GF-D8 (cell line): ENCODE measurements at places on chromosomes 12 and 14.

DNA sequence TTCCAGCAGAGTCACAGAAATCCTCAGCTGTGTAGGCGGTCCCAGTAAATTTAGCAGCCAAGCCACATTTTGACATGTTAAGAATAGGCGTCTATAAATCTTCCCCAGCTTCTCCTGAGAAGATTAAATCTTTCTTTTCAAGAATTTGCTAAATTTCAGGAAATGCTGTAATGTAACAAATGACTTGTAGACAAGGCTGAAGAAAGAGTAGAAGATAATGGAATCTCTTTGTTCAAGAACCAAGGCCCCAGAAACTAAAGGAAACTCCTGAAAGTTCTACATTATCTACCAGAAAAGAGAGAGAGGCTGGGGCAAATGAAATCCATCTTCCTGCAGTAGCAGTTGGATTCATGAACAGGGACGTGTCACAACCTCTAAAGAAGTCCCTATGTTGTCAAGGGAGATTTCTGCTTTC is 760.3 kb downstream of the NOVA1 start:
- no peak for DNase-seq

DNA sequence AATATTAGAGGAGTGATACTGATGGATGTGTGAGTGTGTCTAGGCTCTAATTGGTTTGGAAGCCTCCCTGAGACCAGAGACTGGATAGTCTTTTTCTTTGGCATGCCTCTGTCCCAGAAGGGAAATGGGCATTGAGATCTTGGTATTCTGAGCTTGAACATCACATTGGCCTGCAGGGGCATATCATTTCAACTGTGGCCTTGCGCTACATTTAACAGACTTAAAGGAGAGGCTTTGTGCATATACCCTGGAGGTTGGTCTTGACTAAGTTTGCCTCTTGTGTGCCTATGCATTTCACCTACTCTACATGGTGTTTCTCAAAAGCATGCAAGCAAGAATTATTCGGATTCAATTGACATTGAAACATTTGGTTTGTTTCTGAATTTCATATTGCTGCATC is 185.4 kb downstream of the TMTC2 start:
- DNase-seq = no peak

DNA sequence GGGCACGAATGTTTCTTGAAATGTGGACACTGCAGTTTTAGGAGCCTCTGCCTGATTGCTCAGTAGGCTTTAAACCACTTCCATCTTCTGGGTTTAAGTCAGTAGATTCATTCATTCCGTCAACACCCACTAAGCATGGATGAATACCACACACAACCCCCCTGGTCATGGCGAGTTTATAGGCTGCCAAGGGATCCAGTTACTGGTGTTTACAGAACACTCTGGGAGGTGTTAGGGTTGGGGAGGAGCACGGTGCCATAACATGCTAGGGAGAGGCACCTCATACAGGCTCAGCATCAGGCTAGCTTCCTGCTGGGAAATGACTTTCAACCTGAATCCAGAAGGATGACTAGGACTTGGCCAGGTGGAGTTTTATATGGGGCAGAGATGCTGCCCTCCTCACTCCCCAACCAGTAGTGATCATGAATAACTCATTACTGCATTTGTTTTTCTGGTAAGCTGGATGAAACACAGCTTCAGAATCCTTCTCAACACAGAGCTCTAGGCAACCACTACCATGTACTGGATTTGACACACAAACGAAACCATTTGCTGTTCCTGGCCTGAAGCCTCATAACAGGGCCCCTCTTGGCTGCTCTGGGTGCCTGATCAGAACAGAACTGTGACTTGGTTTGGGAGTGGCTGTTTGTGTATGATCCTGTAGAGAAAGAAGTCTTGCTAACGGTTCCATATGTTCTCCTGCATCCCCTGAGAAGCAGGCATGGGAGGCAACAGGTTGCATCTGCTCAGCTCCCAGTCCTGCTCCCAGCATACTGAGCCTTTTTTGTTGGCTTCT is 47.9 kb downstream of the FBXW8 start:
- no peak for DNase-seq

DNA sequence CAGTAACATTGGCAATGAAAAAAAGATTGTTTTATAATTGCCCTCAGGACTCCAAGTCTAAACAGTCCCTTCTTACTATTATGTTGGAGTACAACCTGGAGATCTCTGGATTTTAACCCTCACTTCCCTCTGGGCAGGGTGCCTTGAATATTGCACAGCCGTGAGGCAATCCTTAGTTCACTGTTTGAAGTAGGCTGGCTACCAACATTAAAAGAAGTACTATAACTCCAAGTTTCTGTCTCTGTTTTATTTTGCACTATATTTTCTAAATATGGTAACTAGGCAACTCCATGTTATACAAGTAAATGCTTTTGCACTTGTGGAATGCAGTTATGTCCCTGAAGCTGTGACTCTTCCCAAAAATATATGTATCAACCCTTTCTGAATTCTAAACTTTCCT is 490.7 kb downstream of the EGLN3 start:
- no peak for DNase-seq

DNA sequence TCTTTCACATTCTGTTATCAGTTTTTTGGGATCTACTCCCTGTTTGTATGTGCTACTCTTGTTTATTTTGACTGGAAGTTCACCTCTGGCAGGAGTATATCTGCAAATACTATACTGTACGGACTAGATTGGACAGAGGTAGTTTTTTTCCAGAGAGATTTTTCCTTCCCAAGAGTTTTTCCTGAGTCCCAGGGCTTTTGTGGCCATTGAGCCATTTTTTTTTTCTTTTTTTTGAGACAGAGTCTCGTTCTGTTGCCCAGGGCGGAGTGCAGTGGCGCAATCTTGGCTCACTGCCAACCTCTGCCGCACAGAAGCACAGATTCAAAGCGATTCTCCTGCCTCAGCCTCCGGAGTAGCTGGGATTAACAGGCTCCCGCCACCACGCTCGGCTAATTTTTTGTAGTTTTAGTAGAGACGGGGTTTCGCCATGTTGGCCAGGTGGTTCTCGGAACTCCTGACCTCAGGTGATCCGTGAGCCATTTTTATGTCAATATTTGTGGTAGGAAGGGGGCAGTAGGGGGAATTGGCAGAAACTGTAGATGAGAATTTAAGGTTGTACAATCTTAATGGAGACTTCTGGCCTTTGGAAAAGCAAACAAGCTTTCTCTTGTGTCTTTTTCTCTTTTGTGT is 19.4 kb downstream of the KTN1 start:
- no peak for DNase-seq

DNA sequence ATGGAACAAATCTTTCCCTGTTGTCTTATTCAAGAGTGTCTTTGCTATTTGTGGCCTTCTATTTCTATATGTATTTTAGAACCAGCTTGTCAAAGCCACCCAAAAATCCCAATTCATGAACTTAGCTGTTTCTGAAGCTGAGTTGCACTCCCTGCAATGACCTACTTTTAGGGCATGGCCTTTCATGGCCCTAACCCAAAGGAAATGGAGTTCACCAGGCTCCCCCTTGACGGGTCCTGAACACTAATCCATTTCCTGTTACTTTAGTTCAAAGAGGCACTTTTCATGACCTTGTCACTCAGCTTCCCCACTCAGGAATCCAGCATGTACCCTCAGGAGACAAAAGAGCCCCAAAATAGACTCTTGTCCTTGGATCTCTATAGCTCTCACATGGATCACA is 7.6 kb downstream of the TMED8 start:
- DNase-seq = no peak

DNA sequence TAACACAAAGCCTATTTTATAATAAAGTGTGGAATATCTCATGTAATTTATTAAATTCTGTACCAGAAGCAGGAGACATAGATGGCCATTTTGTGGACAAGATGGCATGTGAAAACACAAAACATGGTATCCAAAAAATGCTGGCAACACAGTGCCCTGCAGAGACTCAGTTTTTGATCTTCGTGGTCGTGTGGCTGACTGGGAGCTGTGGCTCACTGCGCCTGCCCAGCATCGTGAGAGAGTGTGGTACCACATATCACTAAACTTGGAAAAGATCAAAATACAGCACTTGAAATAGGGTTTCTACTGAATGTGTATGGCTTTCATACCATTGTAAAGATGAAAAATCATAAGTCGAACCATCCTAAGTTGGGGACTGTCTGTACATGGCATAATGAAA is 43.0 kb upstream of the MANSC4 start:
- no peak for DNase-seq

DNA sequence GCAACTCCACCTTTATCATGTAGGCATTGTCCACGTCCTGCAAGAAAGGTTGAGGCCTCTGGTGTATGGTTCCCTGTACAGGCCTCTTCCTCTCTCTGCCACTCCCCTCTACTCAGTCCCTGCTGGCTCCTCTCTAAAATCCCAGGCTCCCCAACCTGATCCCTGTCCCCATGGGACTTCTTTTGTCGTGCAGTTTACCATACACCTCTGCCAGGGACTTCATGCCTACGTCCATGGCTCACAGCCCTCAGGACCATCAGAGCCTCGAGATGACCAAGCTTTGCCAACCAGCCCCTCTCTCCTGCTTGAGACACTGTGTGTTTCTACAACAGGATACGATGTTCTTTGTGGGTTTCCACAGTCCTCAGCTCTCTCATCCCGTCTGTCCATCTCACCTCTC is 2.9 kb downstream of the KRT2 start:
- no peak for DNase-seq
